ENCODE measurements at places on chromosomes 6 and 20.

DNA sequence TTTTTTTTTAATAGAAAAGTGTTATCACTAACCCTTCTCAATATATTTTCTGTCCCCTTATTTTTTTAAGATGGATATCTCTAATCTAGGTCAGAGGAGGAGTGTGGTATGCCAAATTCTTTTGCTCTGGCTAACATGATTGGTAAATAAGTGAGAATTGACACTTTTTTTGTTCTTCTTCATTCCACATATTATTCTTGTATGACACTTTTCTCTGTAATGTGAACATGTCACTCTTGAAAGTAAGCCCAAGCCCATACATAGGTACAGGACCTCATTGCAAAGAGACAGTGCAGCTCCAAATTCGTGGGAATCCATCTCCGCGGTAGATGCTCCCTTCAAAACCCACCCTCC lies 142.5 kb upstream of the TCF21 start:
- no peak for DNase-seq
- no peak overlapping the region for H3K4me3 ChIP-seq
- no peaks in the 10 kb centered on the region for H3K36me3 ChIP-seq
- H3K27ac ChIP-seq, result no peak overlapping the region

- no peaks in the 10 kb centered on the region for H3K27me3 ChIP-seq
- H3K36me3 ChIP-seq, result no peaks in the 10 kb centered on the region
- no peaks in the 10 kb centered on the region for H3K4me1 ChIP-seq
- no peak for DNase-seq
These were observed 16.9 kb downstream of the SNPH start for GRCh38 chr20:1282966-1283365.

- H3K36me3 ChIP-seq, result no peaks in the 10 kb centered on the region
- no peak overlapping the region for H3K27ac ChIP-seq
- no peak overlapping the region for H3K4me3 ChIP-seq
- H3K4me1 ChIP-seq, result no peaks in the 10 kb centered on the region
These were observed 21.2 kb upstream of the HLA-DQA1 start for GRCh38 chr6:32615885-32616532.

- H3K4me1 ChIP-seq, result peaks cover 19% of the 10 kb centered on the region
- DNase-seq, result no peak
- no peaks in the 10 kb centered on the region for H3K27me3 ChIP-seq
- peak overlapping the region; percentile 79 for H3K4me3 ChIP-seq
- H3K36me3 ChIP-seq, result peaks cover 20% of the 10 kb centered on the region
These were observed 963 bp downstream of the DDRGK1 start for GRCh38 chr20:3203315-3204123.

DNA sequence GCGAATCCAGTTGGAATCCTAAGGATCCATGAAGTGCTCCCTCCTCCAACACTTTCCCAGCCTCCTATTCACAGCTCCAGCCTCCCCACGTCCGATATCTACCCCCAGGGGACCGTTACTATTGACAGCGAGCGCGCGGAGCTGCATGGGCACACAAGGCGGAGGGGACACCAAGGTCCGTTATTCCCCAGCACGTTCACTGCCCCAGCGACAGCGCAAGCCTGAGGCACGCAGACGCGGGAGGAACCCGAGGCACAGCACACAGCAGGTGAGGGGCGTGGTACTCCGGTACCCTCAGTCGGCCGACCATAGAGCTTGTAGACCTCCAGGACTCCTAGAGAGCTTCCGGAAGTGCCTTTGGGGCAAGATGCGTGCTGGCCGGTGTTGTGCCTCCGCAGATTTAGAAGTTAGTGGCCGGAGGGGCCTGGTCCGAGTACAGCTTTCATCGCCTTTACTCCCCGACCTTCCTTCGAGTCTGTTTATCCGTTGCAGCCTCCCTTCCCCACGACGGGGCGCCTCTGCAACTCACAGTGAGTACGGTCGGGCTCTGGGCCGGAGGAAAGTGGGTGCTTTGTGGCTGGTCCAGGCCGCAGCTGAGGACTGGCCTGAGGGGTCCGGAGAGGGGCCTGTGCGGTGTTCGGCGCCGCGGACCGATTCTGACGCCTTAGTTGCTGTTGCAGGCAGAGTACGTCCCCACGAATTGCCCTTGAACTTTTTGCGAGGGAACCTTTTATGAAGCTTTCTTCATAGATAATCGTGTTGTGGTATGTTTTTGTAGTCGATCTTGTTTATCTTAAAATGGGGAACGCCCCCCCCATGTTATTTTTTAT lies at the start of gene ZKSCAN8:
ZKSCAN8 (plus strand) TSS at position 384 of the 830 bp plus-strand sequence. CDS start 6,525 bp downstream, outside the sequence.
- H3K4me3 ChIP-seq, result peak within 1 kb of the TSS; percentile 80
- H3K27ac ChIP-seq, result peak within 1 kb of the TSS; percentile 68
- peak; percentile 53 for DNase-seq

DNA sequence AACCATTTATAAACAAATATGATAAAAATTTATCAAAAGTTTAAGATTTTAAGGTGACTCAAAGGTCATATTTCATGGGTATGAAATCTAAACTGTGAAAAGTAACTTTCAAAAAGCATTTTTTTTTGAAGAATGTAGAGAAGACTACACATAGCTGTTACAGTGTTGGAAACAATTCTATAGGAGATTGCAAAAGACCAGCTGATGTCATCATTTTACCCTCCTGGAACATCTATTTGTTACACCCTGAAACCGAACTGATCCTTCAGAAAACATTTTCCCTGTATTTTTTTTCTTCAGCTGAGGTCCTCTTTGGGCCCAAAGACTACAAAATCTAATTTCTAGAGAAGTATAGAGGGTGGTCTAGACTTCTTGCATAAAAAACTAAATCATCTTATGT lies 297.5 kb upstream of the FERMT1 start:
- no peaks in the 10 kb centered on the region for H3K4me1 ChIP-seq
- no peak overlapping the region for H3K4me3 ChIP-seq
- no peaks in the 10 kb centered on the region for H3K36me3 ChIP-seq
- H3K27ac ChIP-seq, result no peak overlapping the region

GRCh38 chr6:38525888-38526287 lies 113.8 kb downstream of the BTBD9 start:
- no peaks in the 10 kb centered on the region for H3K36me3 ChIP-seq
- H3K4me3 ChIP-seq, result no peak overlapping the region
- no peak overlapping the region for H3K27ac ChIP-seq
- no peaks in the 10 kb centered on the region for H3K27me3 ChIP-seq
- H3K4me1 ChIP-seq, result no peaks in the 10 kb centered on the region

GRCh38 chr20:59087829-59088433 lies 45.3 kb upstream of the PRELID3B start:
- no peak overlapping the region for H3K4me3 ChIP-seq
- DNase-seq, result peak; percentile 77
- peaks cover 16% of the 10 kb centered on the region for H3K27me3 ChIP-seq
- no peak overlapping the region for H3K27ac ChIP-seq
- H3K36me3 ChIP-seq, result no peaks in the 10 kb centered on the region

DNA sequence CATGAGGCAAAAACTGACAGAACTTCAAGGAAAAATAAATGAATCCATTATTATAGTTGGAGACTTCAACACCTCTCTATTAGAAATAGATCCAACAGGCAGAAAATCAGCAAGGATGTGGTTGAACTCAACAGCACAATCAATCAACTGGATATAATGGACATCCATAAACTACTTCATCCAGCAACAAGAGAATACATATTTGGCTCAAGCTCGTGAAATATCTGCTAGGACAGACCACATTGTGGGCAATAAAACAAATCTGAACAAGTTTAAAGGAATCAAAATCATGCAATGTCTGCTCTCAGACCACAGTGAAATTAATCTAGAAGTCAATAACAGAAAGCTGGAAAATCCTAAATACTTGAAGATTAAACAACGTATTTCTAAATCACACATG lies 362.6 kb downstream of the CD109 start:
- no peak overlapping the region for H3K27ac ChIP-seq
- H3K27me3 ChIP-seq, result no peaks in the 10 kb centered on the region
- H3K4me3 ChIP-seq, result no peak overlapping the region
- no peaks in the 10 kb centered on the region for H3K4me1 ChIP-seq
- DNase-seq, result no peak

DNA sequence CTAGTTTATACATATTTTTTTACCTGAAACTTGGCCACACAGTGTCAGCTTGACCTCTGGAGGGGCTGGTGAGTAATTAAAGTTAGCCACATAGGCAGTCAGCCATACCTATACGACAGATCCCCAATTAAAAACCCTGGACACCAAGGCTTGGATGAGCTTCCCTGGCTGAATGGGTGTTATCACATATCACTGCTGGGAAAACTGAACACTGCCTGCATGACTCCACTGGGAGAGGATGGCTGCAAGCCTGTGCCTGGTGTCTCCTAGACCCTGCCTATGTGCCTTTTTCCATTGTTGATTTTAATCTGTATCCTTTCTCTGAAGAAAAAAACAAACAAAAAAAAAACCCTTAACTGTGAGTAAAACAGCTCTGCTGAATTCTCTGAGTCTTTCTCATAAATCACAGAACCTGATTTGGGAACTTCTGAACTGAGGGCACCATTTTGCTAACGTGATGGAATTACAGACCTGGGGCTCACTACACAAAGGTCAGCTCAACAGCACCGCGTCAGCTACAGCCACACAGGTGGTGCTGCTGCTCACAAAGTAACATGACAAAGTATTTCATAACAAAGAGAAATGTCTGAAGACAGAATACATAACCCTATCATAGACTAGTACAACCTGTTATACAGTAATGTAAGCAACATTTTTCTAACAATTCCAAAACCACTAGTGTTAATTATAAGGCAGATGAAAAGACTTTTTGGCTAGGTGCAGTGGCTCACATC lies 97.0 kb downstream of the SLC23A2 start:
- no peaks in the 10 kb centered on the region for H3K27me3 ChIP-seq
- H3K36me3 ChIP-seq, result peaks cover 33% of the 10 kb centered on the region
- H3K4me3 ChIP-seq, result no peak overlapping the region
- H3K27ac ChIP-seq, result no peak overlapping the region
- DNase-seq, result no peak
